ENCODE measurements at places on chromosomes 4 and X. TPM values are rescaled to one million over a fixed set of nuclear protein-coding genes. Genes with fewer than 3 reads are reported as not detected.

- no peak overlapping the region for H3K27ac ChIP-seq
- H3K27me3 ChIP-seq = no peaks in the 10 kb centered on the region
- no peaks in the 10 kb centered on the region for H3K36me3 ChIP-seq
- no peak overlapping the region for H3K4me3 ChIP-seq
These were observed 63.6 kb downstream of the SPINK2 start for GRCh38 chr4:56757821-56758411.

- no peak overlapping the region for H3K4me3 ChIP-seq
- H3K27ac ChIP-seq = no peak overlapping the region
- H3K27me3 ChIP-seq = no peaks in the 10 kb centered on the region
These were observed 248.9 kb upstream of the TTC29 start for GRCh38 chr4:147194604-147195003.

Gene DKK2
- 0.62 TPM for total RNA-seq

Gene RTL9
- total RNA-seq = 94.4 TPM

Gene KLKB1
- total RNA-seq = 3.5 TPM

Measured in testis (tissue), 5 donors.